ENCODE measurements at places on chromosomes 1 and 21. TPM values are rescaled to one million over a fixed set of nuclear protein-coding genes. Genes with fewer than 3 reads are reported as not detected.

GRCh38 chr1:42822800-42823392 is 5.7 kb upstream of the SVBP start:
- no peak for DNase-seq

DNA sequence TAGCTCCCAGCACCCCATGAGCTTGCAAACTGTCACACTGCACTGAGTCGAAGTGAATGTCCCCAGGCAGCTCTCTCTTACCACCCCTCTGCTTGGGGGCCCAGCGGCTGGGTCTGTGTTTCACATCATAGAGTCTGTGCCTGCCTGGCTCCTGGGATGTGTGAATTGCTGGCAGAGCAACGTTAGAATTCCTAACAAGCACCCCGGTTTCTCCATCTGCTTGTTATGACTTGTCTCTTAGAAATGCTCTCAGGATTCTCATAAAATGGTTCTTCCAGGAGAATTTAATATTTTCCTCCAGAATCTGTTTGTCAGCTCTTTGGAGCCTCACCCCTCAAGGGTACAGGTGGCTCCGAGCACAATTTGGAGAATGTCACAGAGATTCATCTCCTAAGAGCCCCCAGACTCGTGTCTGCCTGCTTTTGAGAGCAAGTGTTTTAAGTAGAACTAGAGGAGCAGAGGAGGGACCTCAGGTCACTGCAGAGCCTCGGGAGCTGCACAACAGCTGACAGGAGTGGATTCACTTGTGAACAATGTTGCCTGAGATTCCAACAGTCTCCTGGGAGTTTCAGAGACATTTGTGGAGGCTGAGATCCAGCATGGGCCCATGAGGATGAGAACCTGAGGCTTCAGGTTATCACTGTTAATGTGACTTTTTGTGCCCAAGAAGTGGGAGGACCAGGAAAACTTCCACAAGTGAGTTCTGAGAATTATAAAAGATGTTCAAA is 131.5 kb downstream of the KCNJ6 start:
- DNase-seq, result no peak

DNA sequence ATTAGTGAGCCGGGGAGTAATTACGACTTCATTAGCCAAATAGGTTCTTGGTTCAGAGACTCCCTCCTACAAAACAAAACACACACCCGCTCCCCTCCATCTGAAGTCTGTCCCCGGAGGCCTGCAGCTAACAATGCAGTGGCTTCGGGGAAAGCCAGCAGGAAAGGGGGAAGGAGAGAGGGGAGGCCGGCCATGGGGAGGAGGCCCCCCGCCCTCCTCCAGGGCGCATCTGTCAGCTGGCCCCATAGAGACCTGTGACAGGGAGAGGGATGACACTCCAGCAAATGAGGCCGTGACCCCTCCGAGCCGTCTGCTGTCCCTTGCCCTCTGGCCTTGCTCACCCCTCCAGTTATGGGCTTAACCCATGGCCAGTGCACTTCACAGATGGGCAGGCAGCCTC is 12.1 kb upstream of the CNTN2 start:
- DNase-seq, result no peak

Gene PRAMEF1
- not detected for total RNA-seq
